G401 (cell line): ENCODE measurements at places on chromosomes 16 and 17. TPM values are rescaled to one million over a fixed set of nuclear protein-coding genes. Genes with fewer than 3 reads are reported as not detected.

- DNase-seq: no peak
Measured at GRCh38 chr16:73113336-73113735, 65.4 kb upstream of the ZFHX3 start.

GRCh38 chr17:27506348-27507218 lies 50.3 kb downstream of the KSR1 start:
- no peak for DNase-seq

DNA sequence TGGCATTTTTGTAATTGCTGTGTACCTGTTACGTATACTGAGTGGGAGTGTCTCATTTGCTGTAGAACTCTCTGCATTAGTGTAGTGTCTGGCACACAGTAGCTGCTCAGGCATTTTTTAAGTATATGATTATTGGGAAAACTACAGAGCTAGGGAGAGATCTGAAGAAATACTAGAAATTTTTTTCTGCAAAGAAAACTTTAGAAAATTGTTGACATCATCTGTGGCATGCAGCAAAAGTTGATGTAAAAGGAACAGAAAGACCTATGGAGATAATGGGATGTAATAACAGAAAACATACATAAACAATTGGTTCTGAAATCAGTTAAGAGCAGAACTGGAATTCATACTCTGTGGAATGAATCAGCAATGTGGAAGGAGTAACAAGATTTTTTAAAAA lies 11.6 kb downstream of the CLTC start:
- DNase-seq: no peak

DNA sequence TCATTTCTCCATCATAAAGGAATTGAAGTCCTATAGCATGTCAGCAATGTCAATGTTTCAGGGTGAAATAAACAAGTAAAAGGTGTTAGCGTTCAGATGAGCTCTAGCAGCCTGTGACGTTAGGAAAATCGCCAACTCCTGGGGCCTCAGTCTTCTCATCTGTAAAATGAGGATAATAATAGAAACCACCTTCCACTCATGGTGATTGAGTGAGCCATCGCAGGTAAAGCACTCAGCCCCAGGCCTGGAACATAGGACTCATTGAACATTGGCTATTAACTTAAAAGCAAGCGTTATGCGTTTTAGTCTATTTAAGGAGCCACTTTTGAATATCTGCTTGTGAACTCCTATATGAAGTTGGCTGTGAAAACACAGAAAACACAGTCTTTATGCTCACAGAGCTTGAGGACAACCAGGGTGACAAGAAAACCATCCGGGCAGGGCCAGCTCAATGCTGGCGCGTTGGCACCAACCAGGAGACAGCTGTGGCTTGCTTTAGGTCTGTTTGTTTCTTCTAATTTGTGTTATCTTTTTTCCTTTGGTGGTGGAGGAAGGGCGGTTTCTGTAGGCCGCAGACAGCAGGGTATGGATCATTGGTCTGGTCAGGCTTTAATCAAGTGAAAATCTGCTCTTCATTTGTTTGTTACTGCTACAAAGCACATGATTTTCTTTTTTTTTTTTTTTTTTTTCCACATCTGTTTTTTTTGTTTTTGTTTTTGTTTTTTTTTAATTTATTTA lies 35.7 kb upstream of the MED9 start:
- DNase-seq: no peak

GRCh38 chr17:79991140-79991923 lies 44.3 kb downstream of the TBC1D16 start:
- DNase-seq: peak; percentile 69

GRCh38 chr17:29074488-29074887 lies 31.5 kb downstream of the PIPOX start:
- DNase-seq: peak; percentile 48

- no peak for DNase-seq
Measured at GRCh38 chr17:78917451-78918275, 7.5 kb downstream of the TIMP2 start.

DNA sequence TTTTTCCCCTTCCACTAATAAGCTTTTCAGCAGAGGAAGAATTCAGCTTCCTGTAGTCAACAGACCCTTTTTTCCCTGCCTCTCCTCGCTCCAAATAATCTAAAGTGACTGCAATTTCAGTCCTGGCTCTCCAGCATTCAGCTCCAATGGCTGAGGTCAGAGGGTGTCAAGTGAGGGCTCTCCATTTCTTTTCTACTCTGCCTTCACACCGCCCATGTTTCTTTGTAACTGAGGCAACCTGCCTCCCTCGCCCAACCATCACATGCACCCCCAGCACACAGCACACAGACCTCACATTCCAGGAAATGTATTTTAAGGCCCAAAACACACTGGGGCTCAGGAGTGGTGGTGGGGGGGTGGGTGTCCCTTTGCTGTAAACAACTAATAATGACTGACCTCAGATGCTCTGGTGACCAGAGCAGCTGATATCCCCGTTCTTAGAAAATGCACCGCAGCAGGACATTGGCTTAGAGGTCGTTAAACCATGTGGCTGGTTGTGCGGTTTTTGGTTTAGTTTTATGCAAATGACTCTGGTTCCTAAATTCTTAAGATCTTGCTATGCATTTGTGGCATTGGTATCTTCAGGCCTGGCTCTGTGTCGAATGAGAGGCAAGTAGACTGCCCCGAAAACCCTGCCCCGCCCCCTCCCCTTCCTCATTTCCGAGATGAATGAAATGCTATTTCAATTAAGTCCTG lies 203.6 kb downstream of the ZFHX3 start:
- DNase-seq: no peak

DNA sequence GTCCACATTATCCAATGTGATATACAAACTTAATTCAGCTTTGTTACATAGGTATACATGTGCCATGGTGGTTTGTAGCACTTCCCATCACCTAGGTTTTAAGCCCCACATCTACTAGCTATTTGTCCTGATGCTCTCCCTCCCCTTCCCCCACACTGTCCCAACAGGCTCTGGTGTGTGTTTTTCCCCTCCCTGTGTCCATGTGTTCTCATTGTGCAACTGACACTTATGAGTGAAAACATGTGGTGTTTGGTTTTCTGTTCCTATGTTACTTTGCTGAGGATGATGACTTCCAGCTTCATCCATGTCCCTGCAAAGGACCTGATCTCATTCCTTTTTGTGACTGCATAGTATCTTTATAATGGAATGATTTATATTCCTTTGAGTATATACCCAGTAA lies 196.7 kb downstream of the CDH11 start:
- no peak for DNase-seq

DNA sequence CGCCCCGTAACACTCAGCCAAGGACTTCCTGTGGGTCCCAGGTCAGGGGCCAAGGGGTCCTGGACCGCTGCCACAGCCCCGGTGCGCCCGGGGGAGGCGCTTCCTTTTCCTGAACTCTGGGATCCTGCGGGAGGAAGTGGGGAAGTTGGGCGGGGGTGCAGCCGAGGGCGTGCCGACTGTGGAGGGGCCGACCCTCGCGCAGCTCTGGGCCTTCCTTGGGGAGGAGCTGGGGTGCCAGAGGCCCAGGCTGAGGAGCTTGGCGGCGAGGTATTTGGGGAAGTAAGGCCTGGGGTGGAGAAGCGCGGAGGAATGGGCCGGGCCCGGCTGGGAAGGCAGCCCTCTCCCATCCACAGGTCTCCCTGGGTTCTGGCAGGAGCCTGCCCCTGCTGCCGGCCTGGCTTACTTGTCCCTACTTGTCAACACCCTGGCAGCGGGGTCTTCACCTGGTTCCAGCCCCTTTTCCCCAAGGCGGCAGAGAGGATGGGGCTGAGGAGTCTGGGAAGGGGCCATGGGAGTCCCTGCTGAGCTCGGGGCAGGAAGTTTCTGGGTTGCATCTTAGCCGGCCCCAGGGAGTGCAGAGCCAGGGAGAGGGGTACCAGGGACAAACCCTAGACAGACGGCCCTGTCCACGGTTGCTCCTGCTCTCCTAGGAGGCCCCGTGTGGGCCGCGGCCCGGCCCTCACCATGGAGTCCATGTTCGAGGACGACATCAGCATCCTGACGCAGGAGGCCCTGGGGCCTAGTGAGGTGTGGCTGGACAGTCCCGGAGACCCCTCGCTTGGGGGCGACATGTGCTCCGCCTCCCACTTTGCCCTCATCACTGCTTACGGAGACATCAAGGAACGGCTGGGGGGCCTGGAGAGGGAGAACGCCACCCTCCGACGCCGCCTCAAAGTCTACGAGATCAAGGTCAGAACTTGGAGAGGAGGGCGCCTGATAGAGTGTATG lies 1.7 kb downstream of the TBKBP1 start:
- DNase-seq: peak; percentile 26

- DNase-seq: no peak
Measured at GRCh38 chr17:32114536-32114935, 27.8 kb upstream of the RHOT1 start.

- no peak for DNase-seq
Measured at GRCh38 chr17:70366386-70366785, 197.1 kb downstream of the KCNJ2 start.

DNA sequence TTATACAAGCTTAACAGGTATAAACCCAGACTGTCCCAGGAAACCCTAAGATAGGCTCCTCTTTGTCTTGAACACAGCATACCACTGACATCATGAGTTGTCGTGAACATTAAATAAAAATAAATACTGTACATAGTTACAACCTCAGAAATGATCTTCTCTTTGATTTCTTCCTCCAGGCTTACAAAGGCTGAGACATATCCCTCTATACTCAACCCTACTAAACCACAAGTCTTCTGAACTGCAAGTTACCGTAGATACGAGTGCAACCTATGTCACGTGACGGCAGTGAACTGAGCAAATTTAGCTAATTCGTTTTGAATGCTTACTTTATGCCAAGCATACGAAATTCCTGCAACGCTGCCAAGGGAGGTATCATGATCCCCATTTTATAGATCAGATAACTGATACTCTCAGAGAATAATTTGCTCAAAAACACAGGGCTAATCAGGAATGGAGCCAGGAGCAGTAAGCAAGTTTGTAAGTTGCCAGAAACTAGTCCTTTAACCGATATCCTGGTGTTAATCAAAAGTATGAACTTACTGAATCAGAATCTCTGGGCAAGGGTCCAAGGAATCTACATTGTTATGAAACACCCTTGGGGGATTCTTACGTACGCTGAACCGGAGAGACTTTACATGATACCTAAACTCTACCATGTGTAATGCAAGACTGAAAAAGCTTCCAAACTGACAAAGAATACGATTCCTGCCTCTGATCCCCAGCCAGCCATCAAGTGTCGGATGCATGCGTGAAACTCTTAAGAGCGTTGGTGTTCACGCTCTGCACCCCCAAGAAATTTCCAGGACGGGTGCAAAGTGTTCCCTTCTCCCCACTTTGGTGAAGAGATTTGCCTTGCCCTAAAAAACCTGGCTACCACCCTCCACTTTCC lies 106.2 kb downstream of the XYLT1 start:
- no peak for DNase-seq

- DNase-seq: no peak
Measured at GRCh38 chr17:72346306-72346705, 225.5 kb downstream of the SOX9 start.

DNA sequence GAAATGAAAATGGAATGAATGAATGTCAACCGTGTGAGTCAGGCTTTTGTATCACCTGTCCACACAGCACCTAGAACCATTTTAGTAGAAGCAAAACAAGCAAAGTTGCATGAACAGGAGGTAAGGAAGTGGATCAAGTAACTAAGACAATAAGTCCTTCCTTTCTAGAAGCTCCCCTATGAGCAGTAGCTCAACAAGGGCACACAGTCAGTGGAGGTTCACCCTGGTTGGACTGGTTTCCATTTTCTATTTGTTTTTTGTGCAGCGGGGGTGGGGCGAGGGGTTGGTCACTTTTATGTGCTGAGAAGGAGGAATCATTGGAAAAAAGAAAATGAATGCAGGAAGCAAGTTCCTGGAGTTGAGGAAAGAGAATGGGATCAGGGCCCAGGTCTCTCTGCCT lies 4.0 kb upstream of the HSBP1 start:
- no peak for DNase-seq

GRCh38 chr16:54425068-54425467 lies 138.5 kb upstream of the IRX3 start:
- no peak for DNase-seq

- no peak for DNase-seq
Measured at GRCh38 chr17:72602517-72603419, 481.9 kb downstream of the SOX9 start.

DNA sequence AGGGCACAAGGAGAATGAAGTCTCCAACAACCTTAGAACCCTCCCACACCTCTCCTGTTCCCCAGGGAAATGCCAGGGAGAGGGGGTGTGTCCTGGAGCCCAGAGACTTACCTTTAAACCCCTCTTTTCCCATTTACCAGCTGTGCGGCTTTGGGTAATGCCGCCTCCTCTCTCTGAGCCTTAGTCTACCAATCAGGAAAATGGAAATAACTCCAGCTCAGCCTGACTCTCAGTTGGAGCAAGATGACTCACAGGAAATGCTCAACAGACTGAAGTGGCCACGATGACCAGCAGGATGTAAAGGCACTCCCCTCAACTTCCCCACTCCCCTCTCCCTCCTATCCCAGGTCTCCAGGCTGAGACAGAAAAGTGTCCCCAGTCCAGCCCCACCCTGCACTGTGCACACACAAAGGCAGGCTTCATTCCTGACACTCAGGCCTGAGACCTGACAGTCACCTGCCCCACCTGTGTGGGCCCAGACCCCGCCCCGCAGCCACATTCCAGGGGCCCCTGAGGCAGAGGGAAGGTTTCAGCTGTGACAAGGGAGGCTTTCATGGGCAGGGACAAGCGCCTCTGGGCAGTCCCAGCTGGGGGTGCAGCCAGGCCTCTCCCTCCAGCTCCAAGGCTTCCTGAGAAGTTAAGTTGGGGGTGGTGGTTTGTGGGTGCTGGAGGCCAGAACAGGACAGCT lies 3.0 kb upstream of the KRT15 start:
- DNase-seq: no peak

Gene UTS2R
- total RNA-seq: 1.5 TPM in 1 of 2 replicates, not detected in the other

Gene MGAT5B
- total RNA-seq: 0.80 and 3.7 TPM in 2 replicates

Gene SLC16A5
- 11.0 and 25.5 TPM in 2 replicates for total RNA-seq

Gene MFAP4
- total RNA-seq: 0.31 TPM in 1 of 2 replicates, not detected in the other

Gene GAST
- not detected in 2 replicates for total RNA-seq

Gene CDYL2
- 0.10 and 0.37 TPM in 2 replicates for total RNA-seq
